AG08396 (cell line): ENCODE measurements at places on chromosomes 11 and 22.

- no peak for DNase-seq
These were observed 27.0 kb upstream of the CCDC89 start for GRCh38 chr11:85712953-85713352.

DNA sequence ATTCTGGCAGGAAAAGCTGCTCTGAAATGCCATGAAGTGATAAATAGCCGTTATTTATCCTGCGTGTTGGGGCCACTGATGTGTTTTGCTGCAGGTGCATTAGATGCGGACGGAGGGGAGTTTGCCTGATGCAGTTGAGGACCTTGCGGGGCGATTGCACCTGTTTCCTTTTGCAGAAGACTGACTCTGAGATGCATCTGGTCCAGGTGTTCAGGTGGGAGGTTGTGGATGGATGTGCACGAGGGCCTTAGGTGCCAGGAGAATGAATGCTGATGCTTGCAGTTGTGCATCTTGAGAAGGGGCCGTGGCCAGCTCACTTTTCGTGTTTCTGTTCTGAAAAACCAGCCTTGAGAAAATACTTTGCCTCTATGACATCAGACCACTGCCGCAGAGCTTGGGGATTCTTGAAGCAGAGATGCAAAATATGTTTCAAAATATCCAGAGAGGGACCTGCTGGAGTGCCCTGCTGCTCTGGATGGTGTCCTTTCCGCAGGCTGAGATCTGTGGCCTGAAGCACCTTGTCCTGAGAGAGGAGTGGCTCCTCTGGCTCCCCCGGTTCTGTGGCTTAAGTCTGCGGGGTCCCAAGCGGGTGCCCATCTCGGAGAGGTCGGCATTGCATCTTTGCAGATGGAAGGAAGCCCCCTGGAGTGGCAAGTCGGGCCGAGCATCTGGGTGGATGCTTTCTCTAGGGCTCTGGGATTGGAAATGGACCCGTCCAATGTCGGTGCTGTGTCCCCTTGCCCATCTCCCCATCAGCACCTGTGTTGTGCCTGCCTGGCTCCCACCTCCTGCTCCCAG lies 1031.1 kb downstream of the TBC1D22A start:
- DNase-seq, result no peak

GRCh38 chr11:10314199-10315072 lies 9.6 kb downstream of the ADM start:
- DNase-seq, result no peak

- DNase-seq, result no peak
These were observed 6.5 kb downstream of the RFPL3 start for GRCh38 chr22:32364210-32364609.

DNA sequence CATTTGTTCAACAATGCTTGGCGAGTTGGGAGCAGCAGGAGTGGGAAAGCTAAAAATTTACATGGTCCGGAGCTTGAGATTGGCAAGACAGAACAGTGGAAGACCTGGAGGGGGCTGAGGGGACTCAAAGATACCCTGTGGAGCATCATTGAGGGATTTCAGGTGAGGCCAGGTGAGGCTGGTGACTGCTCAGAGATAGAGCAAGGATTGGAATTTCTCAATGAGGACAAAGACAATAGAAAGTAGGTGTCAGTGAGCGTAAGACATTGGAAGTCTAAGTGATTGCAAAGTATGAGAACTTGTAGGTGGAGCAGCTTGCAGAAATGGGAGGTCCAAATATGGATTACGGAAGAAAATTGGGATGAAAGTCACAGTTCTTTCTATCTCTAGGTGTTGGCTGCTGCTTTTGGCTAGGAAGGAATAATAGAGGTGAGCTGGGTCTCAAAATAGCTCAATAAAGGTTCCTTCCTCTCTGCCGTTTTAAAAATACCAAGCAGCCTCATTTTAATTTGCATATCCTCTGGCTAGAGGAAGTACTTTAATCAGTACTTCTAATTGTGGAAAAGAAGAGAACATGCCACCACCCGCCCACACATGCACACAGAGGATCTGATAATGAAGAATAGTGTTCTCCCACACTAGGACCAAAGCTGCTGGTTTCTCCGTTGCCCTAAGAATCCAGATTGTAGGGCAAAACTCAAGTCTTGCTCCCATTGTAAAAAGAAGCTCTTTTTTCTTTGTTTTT lies 41.8 kb upstream of the SORL1-AS1 start:
- no peak for DNase-seq
